ENCODE measurements at places on chromosomes 1 and 21.

GRCh38 chr1:71054281-71054731 lies 6.7 kb upstream of the PTGER3 start:
- DNase-seq, result no peak

DNA sequence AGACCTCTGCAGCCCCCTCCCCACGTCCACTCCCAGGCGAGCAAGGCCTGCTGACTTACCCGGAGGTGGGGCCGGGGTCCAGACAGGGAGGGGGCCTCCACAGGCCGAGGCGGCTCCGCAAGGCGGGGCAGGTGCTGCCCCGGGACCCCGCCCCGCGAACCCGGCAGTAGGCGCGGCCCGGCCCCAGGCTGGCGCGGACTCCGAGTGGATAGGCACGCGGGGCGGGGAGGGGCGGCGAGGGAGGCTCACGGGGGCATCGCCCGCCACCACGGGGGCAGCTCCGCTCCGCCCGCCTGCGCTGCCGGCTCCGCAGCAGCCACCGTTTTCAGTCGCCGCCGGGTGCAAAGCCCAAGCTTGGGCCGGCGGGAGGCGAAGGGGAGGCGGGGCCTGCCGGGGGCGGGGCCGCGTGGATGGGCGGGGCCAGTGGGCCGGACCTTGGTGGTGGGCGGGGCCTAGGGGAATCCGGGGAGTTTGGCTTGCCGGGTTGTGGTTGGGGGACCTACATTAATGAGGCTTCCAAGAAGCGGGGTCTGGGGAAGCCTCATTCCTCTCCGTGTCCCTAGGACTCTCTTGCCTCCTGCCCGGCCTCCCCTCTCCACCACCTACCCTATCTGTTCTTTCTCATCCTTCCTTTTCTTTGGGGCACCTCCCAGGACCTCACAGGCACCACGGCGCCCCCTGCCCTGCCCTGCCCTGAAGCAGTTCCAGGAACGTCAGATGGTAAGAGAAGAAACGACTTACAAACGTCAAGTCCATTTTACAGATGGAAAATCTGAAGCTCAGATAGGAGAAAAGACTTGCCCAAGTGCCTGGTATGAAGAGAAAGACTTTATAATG lies at the start of gene RIMS3:
Gene RIMS3, minus strand, starts transcription at position 348 of the 837 bp plus-strand sequence. CDS start 23,757 bp downstream, outside the sequence.
- no peak for DNase-seq

DNA sequence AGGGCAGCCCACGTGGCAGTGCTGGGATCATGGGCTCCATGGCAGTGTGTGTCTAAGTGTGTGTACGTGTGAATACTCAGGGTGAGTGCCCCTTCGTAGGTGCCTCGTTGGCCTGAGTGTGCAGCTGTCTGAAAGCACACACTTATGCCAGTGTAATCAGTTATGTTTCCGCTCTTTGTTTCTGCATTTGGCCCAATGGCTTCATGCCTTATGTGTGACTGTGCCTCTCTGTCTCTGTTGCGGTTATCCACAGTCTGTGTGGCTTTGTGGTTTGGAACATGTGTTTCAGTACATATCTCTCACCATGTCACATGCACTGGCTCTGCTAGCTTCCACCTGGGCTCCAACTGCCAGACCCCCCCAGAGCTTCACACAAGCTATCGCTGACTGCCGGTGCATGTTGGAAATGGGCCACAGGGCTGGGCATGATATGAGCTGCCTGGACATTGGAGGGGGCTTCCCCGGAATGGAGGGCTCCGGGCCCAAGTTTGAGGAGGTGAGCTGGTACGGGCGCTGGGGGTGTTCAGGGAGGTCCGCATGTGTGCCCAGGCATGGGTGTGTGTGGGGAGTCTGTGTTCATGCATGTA lies 70.3 kb upstream of the TINAGL1 start:
- DNase-seq, result no peak

DNA sequence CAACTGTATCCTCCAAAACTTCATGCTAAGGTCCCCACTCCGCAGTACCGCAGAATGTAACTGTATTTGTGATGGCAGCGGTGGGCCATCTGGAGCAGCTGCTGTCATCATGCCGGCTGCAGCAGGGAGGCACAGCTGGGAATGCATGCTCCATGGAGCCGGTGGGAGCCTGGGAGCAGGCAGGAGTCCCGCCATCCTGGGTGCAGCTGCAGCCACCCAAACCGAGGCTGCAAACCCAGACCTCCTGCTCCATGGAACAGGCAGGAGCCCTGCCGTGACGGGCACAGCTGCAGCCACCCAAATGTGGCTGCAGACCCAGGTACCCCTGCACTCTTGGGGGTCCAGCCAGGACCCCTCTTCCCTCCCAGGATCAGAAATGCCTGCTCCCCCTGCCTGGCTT lies 80.3 kb downstream of the SCMH1 start:
- DNase-seq, result no peak

GRCh38 chr1:186715887-186716809 lies 35.9 kb upstream of the PTGS2 start:
- DNase-seq, result no peak

DNA sequence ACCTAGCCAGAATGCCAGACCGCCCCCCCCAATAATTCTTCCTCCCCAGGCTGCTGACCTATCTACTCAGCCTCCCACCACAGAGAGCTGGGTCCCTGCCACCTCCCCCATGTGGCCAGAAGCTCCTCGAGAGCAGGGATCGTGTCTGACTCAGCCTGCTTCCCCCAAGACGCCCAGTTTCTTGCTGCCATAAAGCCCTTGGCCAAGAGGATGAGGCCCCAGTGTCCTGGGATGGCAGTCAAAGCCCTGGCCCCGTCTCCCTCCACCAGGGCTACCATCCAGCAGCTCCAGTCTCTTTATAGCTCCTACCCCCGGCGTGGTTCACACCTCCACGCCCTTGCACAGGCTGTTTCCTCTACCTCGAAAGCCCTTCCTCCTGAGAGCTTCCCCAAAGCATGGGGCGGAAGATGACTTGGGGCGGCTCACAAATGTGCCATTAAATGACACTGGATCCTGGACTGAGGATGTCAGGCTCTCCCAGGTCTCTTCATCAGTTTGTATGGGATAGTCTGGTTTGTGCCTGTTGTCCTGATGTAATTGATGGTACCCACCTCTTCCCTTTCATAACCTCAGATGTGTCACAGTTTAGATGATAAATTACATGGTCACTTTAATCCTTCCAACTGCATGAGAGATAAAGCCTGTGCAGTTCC lies 13.2 kb downstream of the ADGRB2 start:
- DNase-seq, result no peak

DNA sequence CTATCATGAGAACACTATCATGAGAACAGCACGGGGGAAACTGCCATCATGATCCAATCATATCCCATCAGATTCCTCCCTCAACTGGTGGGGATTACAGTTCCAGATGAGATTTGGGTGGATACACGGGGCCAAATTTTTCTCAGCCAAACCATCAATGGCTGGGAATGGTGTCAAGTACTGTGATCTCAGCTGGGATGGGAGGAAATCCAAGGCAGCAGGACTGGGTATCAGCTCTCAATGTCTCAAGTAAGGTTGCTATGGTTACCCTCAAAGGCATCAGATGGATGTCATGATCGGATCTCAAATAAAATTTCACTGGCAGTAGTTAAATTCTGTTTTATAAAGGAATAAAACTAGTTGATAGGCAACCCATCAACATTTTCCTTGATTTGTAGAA lies 399.0 kb downstream of the KCNT2 start:
- no peak for DNase-seq

- no peak for DNase-seq
Measured at GRCh38 chr21:45084881-45085536, 10.6 kb downstream of the ADARB1 start.

- DNase-seq, result no peak
Measured at GRCh38 chr1:9853249-9853595, 29.5 kb upstream of the CLSTN1 start.

- no peak for DNase-seq
Measured at GRCh38 chr1:51231120-51231519, 5.0 kb upstream of the RNF11 start.

DNA sequence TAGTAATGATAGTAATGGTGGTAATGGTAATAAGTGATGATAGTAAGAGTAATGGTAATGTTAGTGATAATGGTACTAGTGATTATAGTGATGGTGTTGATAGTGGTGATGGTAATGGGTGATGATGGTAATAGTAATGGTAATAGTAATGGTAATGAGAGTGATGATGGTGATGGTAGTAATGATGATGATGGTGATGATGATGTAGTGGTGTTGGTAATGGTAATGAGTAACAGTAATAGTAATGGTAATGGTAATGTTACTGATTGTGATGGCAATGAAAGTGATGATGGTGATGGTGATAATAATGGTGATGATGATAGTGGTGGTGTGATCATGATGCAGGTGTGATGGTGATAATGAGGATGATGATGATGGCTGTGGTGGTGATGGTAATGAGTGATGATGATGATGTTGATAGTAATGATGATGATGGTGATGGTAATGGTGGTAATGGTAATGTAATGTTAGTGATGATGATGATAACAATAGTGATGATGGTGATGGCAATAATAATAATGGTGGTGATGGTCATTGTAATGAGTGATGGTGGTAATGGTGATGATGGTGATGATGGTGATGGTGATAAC lies 235.0 kb downstream of the MATN1 start:
- DNase-seq, result no peak

- no peak for DNase-seq
Measured at GRCh38 chr1:13813398-13814012, 113.5 kb downstream of the PRDM2 start.
